ENCODE measurements at places on chromosomes 4 and X.

DNA sequence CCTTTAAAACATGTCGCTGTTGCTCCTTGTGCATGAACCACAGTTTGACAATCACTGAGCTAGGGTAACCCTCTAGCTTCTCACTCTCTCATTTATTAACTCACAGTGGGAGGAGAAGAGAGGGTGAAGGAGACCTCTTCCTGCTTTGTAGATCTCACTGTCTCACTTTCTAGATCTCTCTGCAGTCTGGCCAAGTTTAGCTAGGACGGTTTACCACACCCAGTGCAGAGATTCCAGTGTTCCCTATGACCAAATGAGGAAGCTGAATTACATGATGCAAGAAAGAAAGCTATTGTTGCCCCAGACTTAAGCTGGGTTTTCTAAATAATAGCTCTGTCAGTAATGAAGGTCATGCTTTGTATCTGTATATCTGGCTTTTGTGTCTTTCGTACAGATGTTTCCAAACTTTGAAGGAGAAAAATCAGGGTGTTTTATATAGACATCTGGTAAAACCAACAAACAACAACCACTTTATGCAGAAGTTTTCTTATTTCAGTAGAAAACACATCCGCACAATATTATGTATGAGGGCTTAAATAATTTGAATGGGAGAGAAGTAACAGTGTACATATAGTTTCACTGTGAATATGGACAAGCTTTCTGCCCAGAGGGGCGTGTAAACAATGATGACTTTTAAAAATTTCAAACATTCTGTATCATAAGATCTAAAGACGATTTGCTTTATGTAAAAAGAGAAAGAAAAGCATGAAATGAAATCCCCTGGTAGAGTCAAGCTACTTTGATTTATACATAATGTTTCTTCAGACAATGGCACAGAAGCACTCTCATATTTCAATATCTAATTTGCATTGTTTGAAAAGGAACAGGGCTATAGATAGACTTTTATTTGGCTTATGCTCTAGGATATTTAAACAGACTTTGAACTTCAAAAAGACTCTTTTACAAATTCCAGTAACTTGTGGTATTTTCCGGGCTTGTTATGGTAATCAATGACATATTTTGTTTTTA, 582.3 kb downstream of the FSTL5 start:
- no peak for DNase-seq

- peak; percentile 60 for DNase-seq
Observed at GRCh38 chr4:38664706-38665401, 855 bp downstream of the KLF3 start.

DNA sequence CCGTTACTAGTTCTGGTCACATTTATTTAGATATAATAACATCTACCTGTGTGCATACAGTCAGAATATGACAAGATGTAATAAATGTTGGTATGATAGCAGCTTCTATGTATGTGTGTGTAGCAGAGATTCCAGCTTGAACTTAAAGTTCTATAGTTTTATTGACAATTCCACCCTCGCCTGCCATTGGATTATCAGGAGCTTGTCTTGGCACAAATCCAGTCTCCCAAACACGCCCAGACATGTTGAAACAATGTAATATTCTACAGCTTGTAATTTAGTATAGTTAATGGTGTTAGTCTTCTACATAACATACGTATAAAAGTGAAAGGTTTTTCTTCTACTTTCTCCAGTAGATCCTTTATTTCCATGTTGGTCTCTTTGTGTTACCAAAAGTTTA, 44.4 kb downstream of the BBS12 start:
- DNase-seq, result no peak

GRCh38 chr4:6391852-6392188, 80.6 kb downstream of the PPP2R2C start:
- DNase-seq, result no peak

- DNase-seq, result no peak
Observed at GRCh38 chr4:69743476-69744156, 16.8 kb downstream of the SULT1B1 start.

GRCh38 chr4:165877286-165877685, 4.2 kb downstream of the TLL1 start:
- peak; percentile 71 for DNase-seq

- no peak for DNase-seq
Observed at GRCh38 chr4:118954246-118954645, 65.6 kb downstream of the SYNPO2 start.

DNA sequence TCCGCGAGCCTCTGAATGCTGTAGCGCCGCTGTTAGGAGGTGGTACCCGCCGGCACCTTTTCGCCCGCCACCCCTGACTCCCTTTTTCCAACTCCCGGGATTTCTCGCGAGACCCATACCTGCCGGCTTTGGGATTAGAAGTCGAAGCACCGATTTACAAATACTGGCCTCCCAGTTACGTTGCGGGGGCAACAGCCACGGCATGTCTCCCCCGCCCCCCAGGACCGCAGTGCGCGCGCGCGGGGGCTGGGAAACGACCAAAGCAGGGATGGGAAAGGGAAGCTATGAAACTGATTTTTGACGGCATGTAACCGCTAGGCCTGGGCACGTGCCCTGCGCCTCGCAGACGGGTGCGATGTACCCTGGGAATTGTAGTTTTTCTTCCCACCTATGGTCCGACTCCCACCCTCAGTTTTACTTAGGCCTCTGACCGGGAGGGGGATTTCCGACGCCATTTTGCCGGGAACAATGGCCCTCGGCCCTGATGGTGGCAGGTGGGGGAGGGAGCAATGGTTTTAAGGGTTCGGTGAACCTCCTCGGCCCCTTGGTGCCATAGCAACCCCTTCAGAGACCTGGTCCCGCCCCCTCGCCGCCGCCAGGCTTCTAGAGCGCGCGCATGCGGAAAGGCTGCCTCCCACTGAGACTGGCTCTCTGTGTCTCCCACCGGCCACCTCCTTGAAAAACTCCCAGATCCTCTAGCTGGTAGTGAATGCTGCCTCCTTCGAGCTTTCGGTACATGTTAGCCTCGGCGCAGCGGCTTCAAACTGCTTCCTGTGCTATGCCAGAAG, 772 bp upstream of the WNK3 start:
- DNase-seq, result peak; percentile 84
